Stimulated activated CD8-positive, alpha-beta memory T cell treated with anti-CD3 and anti-CD28 coated beads, Interleukin-12 subunit alpha, Interleukin-12 subunit beta, amount 100 ng/mL, for 4 hours (primary cell): ENCODE measurements at places on chromosomes 1 and 21.

DNA sequence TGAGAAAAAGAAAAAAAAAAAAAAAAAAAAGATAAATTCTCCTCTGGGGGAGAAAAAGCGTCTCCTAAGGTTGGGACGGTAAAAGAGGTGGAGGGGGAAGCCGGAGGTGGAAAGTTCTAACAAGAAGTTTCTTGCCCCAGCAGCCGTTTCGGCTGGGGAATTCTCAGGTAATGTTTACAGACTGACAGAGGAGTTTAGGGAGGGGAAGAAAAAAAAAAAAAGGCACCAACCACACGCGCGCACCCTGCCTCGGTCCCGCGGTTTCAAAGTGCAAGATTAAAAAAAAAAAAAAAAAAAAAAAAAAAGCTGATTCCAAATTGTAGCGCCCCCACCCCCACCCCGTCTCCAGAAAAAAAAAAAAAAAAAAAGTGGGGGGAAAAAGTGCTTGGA, 504 bp downstream of the DHRS3 start:
- no peak for DNase-seq

DNA sequence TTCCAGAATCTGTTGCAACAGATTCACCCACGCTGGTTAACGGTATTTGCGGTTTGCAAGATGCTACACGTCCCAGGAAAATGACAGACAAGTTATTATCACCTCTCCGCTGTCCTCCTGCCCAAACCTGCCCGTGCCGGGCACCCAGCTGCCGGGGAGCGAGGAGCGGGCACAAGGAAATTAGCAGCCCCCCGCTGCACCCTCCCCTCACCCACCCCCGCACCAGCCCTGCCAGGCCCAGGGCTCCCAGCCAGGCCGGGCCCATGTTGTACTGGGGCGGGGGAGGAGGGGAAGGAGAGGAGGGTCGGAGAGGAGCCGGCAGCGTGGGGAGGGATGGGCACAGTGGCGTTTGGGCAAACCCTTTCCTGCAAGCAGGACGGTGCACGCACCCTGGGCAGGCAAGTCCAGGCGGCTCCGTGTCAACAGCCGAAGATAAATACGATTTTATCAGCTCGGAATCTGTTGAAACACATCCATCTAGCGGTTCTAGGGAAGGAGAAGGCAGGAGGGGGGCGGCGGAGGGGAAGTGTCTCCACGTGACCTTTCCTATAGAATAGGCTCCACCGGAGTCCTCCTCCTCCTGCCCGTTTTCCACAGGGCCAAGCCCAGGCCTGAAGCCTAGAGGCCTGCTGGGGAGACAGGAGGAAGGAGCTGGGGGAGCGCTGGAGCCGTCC, 35.1 kb upstream of the CCDC27 start:
- DNase-seq: no peak

- DNase-seq: no peak
Measured at GRCh38 chr21:41593051-41593759, 85.2 kb upstream of the TMPRSS2 start.

- no peak for DNase-seq
Measured at GRCh38 chr1:210981490-210981889, 152.5 kb downstream of the KCNH1 start.
